SK-N-DZ (cell line): ENCODE measurements at places on chromosomes 6 and 20.

- no peak for DNase-seq
Measured at GRCh38 chr6:167906899-167907298, 80.2 kb downstream of the AFDN start.

DNA sequence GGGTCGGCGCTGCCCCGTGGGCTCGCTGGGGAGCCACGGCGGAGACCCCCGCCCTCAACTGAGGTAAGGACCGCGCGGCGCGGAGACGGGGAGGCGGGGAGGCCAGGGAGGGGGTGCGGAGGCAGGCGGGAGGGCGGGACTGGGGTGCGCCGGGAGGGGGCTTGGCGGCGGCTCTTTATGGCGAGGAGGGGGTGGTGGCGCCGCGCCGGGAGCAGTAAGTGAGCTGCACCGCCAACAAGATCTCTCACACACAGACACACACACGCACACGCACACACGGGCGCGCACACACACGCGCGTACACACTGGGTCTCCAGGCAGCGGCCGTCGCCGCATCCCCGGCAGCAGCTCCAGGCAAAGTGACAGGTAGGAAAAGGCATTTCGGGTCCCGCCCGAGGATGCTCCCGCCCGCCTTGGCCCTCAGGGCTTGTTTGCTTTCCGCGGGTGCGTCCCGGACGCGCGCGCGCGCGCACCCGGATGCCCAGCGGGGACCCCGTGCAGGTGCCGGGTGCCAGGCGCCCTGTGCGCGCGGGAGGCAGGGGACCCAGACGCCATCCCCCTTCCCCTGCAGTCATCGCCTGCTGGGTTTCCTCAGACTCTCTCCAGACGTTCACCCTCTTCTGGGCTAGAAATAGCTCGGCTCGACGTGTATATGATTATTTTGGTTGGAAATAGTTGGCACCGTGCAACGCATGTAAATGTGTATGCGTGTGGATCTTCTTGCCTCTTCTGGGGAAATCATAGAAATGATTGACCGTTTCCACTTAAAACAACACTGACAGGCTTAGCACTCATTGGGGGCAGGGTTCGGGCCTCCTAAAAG lies at the start of gene PLCB4:
Gene PLCB4, plus strand, starts transcription at position 247 of the 823 bp plus-strand sequence. CDS start 238,728 bp downstream, outside the sequence.
- DNase-seq: peak; percentile 74

GRCh38 chr6:144104488-144104887 lies 9.1 kb upstream of the SF3B5 start:
- DNase-seq: no peak

DNA sequence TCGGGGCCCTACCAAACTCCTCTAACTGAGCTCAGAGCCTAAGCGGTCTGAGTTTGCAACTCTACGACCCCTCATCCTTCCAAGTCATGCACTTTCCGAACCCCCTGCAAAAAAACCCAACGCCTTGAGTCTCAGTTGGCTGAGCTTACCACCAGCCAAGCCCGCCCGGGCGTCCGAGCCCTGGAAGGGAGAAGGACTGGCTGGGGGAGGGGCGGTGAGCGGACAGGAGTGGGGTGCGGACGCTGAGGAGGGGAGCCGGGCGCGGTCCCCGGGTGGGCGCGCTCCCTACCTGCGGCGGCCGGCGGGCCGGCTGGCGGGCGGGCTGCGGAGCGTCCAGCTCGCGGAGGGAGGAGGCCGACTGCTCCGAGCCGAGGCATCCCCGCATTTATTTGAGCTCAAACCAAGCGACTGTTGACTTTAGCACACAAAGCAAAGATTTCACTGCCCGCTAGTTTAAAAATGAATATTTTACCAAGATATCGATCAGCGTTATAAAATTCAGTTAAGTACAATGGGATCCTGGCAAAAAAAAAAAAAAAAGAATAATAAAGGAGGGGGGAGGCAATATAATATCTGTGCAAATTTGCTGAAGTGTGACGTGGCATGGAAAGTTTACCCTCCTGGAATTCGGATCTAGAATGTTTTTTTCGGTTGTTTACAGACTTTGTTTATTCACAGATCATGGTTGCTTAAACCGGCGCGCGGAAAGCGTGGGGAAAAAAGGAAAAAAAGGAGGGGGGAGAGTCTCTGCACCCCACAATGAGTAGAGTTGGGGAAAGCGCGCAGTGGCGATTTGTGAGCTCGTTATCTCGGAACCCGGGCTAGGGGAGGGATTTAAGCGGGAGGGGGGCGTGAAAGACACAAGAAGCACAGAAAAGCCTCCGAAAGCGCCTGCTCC lies 5.9 kb downstream of the FOXA2 start:
- no peak for DNase-seq

DNA sequence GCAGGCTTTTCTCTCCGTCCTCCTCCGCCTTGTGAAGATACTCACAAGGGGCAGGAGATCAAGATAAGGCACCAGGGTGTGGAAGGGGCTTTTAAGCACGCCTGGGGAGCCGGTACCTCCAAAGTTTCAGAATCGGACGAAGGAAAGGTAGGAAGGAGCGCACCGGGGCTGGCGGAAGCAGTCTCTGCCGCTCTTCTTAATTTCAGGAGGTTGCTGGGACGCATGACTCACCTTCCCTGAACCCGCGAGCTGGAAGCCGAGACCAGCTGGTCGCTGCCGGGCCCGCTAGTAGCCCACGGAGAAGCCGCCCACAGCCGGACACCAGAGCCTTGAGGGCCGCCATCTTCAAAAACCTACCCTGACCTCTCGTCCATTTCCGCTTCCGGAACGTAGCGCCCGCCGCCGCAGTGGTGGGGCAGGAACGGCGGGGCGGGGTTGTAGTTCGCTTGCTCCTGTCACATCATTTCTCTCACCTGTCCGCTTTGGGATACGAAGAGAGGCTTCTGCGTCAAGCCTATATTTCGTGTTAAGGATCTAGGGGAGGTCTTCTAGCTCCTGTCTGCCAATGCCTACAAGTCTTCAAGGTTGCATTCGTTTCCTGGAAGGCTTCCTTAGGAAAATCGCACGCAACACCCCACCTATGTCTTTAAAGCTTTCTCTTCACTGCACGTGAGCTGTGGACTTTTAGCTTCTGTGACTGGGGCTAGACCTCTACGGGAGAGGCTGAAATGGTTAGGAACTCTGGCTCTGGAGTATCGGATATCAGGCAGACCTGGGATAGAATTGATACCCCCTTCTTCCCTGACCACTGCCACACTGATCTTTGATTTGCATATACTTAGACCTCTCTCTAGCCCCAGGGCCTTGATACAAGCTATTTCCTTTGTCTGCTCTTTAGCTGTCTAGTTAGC lies at the start of gene MRPS18A:
Gene MRPS18A, minus strand, starts transcription at position 355 of the 911 bp plus-strand sequence. Its CDS starts 12 bp downstream, at position 343.
- peak; percentile 66 for DNase-seq

- DNase-seq: no peak
Measured at GRCh38 chr6:166046226-166046625, 121.4 kb downstream of the TBXT start.

GRCh38 chr6:12608016-12608860 lies 108.3 kb upstream of the PHACTR1 start:
- no peak for DNase-seq

DNA sequence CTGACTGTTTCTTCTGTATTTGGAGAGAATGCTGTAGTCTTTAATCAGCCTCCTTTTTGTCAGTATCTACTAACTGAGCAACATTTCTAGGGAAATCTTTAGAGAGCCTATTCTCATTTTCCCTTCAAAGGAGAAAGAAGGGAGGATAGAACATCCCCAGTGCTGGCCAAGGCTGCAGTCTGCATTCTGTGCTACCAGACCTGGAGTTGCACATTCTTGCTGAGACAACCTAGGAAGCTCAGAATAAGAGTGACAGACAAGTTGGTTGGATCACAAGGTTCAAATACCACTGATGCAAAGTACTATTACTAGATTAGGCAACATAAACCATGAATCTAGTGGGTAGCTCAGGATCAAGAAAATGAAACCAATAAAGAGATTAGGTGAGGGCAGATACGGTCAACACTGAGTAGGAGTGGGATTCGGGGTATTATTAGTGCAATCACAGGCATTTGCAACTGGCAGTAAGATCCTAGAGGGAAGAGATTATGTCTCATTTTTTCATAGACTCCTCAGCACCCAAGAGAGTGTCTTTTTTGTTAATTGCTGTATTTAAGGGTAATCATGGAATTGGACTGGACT lies 213.5 kb upstream of the FAM83B start:
- no peak for DNase-seq

DNA sequence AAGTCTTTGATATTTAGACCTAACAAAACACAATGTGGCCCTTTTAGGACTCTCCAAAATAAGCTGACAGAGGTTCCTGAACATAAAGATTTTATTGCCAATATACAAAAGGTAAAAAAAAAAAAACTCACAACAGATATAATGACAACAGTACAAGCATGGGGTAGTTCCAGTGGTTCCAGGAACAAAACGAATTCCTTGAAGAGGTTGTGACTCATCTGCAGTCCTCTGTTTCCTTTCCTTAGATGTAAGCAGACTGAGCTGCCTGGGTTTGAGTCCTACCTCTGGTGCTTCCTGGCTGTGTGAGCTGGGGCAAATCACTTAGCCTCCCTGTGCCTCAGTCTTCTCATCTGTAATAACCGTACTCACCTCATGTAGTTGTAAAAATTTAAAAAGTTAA lies 13.3 kb upstream of the CTAGE9 start:
- no peak for DNase-seq

GRCh38 chr6:158009935-158010585 lies 28.4 kb downstream of the SYNJ2 start:
- no peak for DNase-seq

GRCh38 chr20:2108498-2108897 lies 6.9 kb downstream of the STK35 start:
- DNase-seq: no peak

GRCh38 chr6:24524805-24525204 lies 30.0 kb downstream of the ALDH5A1 start:
- peak; percentile 46 for DNase-seq

- peak; percentile 86 for DNase-seq
Measured at GRCh38 chr6:5030596-5031136, 26.8 kb upstream of the RPP40 start.

DNA sequence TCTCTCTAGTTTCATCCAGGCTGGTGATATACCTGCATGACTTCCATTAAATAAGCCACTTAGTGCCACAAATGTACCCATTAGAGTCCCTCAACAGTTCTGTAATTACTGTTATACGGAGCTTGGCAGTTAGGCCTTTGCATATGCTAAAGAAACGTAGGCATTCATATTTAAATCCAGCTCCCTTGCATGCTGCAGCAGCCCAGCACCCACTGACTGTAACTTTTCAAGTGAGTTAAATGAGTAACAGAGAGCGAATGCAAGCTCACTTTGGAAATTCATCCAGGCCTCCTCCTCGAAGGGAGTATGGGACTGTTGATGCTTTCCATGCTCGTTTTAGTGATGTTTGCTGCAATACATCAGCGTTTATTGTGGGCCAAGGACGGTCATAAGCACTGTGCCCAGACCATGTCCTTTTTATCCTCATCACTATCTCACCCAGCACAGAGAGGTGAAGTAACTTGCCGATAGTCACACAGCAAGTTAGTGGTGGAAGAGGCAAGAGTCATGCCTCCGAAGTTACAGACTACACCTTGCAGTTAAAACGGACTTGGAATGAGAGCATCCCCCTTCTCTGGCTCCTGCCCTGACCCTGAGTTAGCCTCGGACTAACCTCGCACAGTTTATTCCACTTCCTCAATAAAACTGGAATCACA lies 179.4 kb upstream of the PDE10A start:
- no peak for DNase-seq

- DNase-seq: no peak
Measured at GRCh38 chr6:36367743-36368142, 19.7 kb downstream of the ETV7 start.

DNA sequence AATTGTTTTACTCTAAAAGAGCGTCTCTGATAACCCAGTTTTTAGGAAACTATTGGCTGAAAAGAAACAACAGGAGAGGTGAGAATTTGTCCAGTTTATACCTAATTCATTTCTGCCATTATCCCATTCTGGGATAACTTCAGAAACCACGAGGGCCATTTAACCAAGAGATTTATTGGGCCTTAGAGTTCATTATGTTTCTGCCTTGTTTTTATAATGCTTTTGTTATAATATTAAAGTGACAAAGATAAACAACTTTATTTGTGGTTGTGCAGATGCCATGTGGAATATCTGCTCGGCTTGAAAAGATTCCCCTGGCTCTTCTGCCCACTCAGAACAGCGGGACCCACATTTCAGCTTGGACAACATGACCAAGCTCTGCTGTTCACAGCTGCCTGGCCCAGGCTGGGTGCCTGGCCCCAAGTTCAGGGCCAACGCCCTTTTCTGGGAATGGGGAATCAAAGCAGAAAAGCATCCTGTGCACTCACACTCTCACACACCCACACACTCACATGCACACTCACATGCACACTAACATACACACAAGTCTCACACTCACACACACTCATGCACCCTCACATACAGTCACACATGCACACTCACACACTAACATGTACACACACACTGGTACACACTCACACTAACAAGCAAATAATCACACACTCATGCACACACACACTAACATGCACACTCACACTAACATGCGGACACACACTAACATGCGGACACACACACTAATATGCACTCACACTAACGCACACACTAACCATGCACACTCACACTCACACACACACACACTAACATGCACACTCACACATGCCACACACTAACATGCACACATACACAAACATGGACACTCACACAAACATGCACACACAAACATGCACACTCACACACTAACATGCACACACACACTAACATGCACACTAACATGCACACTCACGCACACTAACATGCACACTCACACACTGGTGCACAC lies 86.7 kb upstream of the NEDD9 start:
- DNase-seq: no peak

- no peak for DNase-seq
Measured at GRCh38 chr20:61254881-61255626, 3.0 kb downstream of the CDH4 start.

- no peak for DNase-seq
Measured at GRCh38 chr20:46920114-46920513, 25.5 kb downstream of the EYA2 start.

GRCh38 chr6:125224231-125224861 lies 70.8 kb downstream of the TPD52L1 start:
- DNase-seq: no peak

- DNase-seq: no peak
Measured at GRCh38 chr6:33927616-33928015, 123.8 kb upstream of the MLN start.

DNA sequence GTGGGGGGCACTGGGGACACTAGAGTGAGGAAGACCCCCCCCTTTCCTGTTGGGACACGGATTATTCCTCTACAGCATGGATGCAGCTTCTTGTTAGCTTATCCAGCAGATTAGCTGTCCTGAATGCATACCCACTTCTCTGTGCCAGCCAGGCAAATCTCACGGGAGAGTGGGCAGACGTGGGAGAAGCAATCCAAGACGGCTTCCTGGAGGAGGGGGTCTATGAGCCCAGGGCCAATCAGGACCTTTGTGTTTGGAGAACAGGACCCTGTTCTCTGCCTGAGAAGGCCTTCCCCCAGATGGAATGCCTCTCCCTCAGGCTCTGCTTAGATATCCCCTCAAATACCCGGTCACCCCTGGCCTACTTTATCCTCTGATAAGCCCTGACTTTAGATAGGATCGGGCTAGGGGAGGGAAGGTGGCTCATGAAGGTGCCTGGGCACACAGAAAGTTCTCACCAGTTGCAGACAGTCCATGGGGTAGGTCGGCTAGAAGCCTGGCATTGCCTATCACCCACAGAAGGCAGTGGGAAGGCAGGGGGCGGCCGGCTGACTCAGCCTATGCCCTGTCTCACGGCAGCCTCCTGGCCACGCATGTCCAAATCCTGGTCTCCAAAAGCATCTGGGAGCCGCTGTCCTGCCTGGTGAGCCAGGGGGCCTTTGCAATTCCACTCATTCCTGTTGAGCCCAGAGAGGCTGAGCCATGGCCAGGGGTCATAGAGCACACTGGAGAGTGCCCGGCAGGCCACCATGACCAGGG lies 34.7 kb downstream of the SUN5 start:
- no peak for DNase-seq

GRCh38 chr6:169789146-169789943 lies 37.9 kb downstream of the ERMARD start:
- DNase-seq: peak; percentile 21
